ENCODE measurements at places on chromosomes 6 and 20.

- ATAC-seq = peak; percentile 25
Measured at GRCh38 chr6:7727946-7728854, 2.3 kb downstream of the BMP6 start.

GRCh38 chr6:132763269-132763668, 5.6 kb upstream of the VNN2 start:
- peak; percentile 93 for ATAC-seq

DNA sequence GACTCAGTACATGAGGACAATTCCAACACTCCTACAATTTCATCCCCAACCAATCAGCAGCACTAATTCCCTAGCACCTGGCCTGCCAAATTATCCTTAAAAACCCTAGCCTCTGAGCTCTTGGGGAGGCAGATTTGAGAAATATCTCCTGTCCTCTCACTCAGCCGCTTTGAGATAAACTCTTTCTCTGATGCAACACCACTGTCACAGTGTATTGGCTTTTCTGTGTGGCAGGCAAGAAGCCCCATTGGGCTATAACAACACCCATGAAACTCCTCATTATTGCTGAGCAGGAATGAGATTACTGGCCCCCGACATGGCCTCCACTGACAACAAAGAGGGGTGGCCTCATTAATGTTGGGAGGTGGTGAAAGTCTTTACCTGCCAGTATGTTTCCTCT, 515.5 kb downstream of the HACE1 start:
- no peak for ATAC-seq

GRCh38 chr20:50111120-50111828, 1.7 kb downstream of the UBE2V1 start:
- ATAC-seq = no peak

DNA sequence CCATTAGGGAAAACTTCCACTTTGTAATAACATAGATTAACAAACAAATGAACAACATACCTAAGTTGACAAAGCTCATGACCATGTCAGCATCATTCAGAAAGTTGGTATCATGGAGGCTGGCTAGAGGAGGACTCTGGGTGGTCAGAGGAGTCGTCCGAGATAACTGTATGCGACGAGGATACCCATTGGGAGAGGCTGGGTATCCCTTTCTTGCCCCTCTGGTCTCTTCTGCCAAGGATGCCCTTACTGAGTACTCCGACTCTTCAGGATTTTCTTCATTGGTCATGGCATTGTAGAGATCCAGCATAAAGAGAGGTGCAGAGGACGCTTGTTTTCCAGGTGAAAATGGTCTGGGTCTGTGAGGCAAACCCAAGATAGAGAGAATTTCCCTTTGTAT, 1.1 kb downstream of the BMP5 start:
- no peak for ATAC-seq

GRCh38 chr6:132730560-132730959, 16.7 kb upstream of the VNN1 start:
- no peak for ATAC-seq

- ATAC-seq = peak; percentile 82
Measured at GRCh38 chr20:18916886-18917750, 103.5 kb downstream of the SCP2D1 start.

DNA sequence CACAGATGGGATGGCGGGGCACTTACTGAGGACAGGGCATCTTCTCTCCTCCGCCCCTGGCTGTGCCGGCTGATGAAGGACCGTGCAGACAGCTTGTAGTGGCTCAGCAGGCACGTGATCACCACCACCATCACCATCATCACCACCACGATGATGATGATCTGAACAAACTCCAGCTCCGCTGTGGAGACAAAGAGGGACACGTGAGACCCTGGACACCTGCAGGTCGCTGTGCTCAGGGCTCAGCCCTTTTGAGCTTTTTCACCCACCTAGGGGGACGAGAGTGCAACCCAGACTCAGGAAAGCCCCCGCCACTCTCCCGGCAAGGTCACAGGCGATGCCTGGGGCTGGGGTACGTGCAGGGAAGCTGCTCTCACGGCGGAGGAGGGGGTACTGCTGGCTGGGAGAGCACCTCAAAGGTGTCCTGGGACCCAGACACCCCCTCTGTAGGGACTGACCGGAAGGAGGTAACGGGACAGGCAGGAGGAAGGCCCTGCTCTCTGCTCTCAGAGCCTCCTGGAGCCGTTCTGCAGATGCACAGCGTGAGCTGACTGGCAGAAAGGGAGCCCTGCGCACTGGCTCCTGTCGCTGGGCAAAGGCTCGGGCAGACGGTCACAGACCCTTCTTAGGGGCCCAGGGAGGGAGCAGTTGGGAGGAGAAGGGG, 39.4 kb upstream of the ZBP1 start:
- ATAC-seq = no peak

GRCh38 chr6:108029226-108029921, 45.2 kb downstream of the OSTM1 start:
- no peak for ATAC-seq

DNA sequence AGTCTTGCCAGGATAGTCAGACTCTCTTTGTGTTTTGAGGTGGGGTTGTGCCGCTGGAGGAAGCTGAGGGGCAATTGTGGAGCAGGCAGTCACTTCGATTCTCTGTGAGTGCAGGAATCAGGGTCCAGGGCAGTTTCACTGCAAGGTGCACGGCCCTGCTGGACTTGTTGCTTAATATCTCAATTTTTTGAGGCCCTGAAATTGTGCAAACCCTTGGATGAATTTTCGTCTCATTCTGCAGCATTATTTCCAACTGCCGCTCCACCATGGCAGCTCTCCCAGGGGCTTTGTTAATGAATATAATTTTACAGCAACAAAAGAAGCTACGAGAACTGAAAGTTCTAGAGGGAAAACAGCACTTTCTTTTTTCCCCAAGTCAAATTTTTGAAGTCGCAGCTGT, 531.9 kb downstream of the QKI start:
- ATAC-seq = no peak

- ATAC-seq = peak; percentile 75
Measured at GRCh38 chr20:57654363-57654997, 34.3 kb upstream of the ZBP1 start.

DNA sequence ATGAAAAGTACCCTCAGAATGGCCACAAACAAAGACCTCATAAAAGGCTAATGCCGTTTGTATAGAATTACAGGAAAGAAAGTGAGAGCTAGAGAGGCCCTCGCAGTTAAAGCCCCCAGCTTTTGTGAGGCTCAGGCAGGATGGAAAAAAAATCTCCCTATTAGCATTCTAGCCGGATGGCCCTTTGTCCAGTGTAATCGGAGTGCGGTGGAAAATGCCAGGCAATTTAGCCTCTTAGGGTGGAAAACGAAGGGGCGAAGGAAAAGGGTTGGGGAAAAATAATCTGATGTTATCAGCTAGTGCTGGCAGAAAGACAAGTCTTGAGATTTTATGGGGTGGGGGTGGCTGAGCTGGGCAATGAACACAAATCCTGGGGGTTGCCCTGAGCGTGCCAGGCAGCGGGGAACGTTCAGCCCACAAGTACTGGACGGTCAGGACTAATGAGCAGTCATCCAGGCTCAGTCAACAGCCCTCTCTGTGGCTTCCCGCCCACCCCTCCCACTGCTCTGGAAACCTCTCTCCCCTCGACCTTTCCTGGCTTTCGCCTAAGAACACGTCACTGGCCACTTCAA, 92.4 kb downstream of the PSMG4 start:
- no peak for ATAC-seq

DNA sequence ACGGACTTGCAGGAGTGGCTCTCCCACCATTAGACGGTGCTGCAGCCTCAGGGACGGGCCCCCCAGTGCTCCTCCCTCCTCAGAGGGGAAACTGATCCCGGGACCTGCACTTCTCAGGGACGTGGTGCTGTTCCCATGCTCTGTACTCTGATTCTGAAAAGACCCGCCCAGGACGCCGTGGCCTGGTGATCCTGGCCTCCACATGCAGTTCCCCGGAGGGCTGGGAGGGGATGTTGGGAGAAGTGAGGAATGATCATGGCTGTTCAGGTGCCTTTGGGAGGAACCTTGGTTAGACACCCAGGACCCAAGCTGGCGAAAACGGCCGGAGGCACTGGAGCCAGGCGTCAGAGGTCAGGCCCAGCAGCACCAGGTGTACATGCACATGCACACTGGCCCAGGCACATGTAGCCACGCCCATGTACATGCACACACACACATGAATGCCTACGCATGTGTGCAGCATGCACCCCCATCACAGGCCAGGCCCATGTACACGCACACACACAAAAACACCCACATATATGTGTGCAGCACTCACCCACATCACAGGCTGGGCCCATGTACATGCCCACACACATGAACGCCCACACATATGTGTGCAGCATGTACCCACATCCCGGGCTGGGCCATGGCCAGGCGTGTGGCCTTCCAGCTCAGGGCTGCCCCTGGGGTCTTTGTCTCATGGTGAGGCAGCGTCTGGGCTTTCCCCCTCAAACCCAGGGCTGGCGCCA, 52.6 kb upstream of the DACT2 start:
- no peak for ATAC-seq

- ATAC-seq = no peak
Measured at GRCh38 chr20:52056203-52057062, 135.1 kb downstream of the ZFP64 start.

DNA sequence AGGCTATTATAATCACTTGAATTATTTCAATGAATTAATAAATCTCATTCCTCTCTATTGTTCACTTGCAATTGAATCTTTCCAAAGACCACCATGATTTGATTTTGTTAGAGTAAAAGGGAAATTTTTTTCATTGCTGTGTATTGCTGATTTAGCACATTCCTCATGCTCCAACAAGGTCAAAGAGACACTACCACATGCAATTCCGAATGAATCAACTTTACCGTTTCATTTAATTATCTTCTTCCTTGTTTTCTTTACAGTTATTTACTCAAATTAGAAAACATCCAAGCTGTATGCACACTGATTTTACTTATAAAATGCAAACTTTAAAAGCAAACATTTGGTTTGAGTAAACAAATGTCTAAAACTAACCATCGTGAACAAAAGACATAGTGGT, 967 bp downstream of the KIAA0408 start:
- ATAC-seq = no peak

DNA sequence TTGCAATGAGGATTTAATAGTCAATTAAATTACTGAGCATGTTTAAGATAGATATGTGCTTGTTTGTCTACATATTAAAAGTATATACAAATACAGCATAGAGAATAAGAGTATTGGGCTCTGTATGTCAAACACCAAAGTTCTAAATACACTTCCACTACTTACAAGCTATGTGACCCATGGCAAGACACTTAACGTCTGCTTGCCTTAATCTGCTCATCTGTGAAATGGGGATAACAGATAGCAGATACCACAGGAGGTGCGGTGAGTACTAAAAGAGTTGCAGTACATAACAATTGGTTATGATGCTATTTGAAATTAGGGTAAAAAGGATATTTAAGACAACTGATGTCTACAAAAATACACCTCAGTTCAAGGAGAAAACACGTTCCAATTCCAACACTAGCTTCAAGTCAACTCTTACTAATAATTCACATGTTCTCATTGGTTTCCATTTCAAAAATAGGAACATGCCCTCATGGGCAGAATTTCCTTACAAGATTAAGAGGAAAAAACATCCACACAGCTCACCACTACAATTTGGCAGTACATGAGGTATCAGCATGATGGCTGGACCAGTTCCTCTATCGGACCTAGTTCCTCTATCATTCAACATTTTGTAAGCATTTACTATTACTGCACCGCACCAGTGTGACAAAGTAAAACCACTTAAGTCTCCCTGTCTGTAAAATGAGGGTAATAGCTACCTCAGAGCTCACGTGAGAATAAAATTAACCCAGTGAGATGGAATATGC, 101.1 kb downstream of the SMLR1 start:
- ATAC-seq = no peak

- no peak for ATAC-seq
Measured at GRCh38 chr20:16115911-16116552, 457.2 kb downstream of the KIF16B start.

DNA sequence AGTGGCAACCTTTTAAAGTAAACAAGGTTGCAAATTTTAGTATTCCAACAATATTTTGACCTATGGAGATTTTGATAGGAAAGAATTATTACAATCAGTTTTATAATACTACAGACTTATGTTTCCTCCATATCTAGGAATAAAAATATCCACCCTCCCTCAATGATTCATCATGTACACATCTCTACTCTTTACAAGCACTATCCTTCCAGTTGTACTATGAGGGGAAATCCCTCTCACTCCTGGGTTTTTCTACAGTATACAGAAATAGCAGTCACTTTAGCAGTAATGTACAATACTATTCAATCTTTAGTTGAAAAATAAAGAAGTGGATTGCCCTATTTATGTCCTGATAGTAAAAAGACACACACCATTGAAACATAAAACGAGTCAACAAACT, 46.3 kb upstream of the SCML4 start:
- ATAC-seq = no peak

GRCh38 chr20:30168025-30168799, 1089.3 kb upstream of the DEFB115 start:
- ATAC-seq = no peak

- no peak for ATAC-seq
Measured at GRCh38 chr6:21300439-21300838, 293.1 kb upstream of the SOX4 start.

GRCh38 chr20:58154113-58154512, 74.3 kb downstream of the ANKRD60 start:
- ATAC-seq = no peak

DNA sequence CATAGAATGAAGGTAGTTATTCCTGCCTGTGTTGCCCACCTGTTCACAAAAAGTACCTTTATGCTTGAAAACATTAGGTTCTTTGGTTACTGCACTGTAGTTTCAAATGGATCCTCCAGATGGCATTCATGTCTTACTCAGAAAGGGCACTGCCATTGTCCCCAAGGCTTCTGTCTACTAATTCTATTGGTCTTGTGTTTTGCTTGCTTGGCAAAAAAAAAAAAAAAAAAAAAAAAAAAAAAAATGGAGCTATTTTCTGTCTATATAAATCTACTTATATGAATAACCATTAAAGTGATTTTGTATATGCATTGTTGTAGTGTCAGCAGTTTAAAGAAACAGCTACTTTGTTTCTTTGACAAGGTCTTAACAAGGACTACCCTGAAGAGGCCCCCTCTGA, 12.7 kb upstream of the EFHC1 start:
- no peak for ATAC-seq

GRCh38 chr6:19771753-19772336, 65.3 kb upstream of the ID4 start:
- no peak for ATAC-seq

- ATAC-seq = no peak
Measured at GRCh38 chr20:40547483-40548091, 141.4 kb downstream of the MAFB start.

- ATAC-seq = no peak
Measured at GRCh38 chr20:11234608-11235007, 560.8 kb upstream of the JAG1 start.

Measured in stimulated activated memory B cell treated with anti-CD40 and anti-IgM and Interleukin-4, amounts not matched to agents 10 μg/mL and 1 μg/mL and 100 μg/mL, for 72 hours (primary cell).